ENCODE measurements at places on chromosomes 3 and 15. TPM values are rescaled to one million over a fixed set of nuclear protein-coding genes. Genes with fewer than 3 reads are reported as not detected.

DNA sequence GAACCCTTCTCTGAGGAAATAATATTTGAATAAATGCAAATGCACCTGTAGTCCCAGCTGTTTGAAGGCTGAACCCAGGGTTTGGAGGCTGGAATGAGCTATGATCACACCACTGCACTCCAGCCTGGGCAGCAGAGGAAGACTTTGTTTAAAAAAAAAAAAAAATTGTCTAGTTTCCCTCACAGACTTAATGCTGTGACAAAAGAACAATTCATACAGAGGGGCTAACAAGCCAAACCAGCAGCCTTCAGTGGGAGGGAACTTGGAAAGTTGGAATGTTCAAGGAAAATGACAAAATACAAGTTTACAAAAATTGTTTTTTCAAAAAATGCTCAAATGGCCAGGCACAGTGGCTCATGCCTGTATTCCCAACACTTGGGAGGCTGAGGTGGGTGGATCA lies 228.0 kb upstream of the CGNL1 start:
- DNase-seq = no peak

The KBTBD13 gene
- total RNA-seq = not detected

- no peak for DNase-seq
These were observed 150.5 kb upstream of the LRRFIP2 start for GRCh38 chr3:37324850-37325321.

DNA sequence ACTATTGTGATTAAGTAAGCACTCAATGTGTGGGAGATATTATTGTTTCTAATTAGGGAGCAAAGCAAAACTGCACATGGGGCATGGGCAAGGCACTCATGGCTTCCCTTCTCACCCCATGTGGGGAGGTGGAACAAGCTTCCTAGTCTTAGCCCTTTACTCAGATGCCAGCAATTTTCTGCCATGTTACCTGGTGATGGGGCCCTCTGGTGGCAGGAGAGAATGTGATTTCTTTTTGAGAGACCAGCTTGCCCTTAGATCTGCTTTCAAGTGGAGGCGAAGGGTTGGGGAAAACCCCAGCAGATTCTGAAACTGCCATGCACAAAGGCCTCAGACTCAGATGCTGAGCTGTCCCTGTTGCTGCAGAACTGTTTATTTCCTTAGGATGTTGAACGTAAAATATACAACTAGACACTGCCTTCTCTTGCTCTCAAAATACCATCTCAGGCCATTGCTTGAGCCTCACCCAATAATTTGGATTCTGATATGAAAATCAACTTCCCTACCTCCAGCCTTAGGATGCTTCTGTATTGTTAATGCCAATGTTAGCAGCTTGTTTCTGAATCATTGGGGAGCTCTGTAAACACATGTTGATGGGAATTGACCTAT lies 130.2 kb upstream of the TPRG1 start:
- no peak for DNase-seq

- DNase-seq = no peak
These were observed 22.4 kb downstream of the LYZL4 start for GRCh38 chr3:42387802-42388651.

DNA sequence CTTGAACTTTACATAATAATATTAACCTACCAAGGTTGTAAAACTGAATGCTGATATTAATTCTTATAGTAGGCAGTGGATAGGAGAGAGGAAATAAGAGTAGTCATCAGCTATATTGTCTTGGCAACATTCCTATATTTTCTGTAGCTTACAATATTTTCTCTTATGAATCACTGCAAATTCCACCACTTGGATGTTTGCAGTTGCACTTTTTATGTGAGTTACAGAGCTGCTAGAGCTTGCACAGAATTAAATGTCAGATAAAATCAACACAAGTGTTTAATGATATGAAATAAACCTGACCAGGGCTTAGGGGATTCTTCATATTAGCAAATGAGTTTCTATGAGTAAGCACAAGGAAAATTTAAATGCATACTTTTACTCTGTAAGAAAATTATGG lies 1710.1 kb downstream of the SI start:
- DNase-seq = no peak

The OSBPL10 gene
- total RNA-seq = 6.2 TPM

GRCh38 chr3:144586382-144586781 lies 614.8 kb downstream of the DIPK2A start:
- DNase-seq = no peak
